ENCODE measurements at places on chromosomes 12 and 14.
A peak's percentile ranks its signal among the peaks of the same experiment; 100 is the strongest.

GRCh38 chr12:18752280-18752920 lies 14.5 kb downstream of the CAPZA3 start:
- no peak for DNase-seq

DNA sequence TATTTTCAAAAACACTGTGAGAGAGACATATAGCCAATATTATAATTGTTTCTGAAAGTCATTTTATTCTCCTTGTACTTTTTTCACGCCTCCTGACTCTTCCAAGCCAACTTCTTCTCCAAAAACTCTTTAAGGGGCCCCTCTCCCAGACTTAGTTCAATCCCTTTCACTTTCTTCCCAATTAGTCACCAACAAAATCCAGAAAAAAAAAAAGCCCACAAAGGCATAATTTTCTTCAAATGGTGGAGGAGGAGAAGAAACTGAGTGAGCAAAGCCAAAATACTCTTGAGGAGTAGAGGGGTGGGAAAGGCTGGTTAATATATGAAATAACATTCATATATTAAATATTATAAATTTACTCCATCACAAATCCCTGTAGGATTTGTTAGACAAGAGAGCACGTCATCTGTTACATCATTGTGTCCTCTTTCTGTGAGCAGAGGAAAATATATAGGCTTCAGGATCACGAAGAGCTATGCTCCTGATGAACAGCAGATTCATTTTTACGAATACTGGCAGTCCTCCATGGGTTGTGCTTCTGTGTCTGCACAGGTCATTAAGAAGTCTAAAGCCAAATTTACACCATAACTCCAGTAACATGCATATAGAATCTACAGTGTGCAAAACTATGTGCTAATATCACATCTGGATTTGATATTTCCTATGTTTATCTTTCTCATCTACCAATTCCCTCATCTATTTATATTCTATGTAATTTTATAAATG lies 25.9 kb upstream of the NID2 start:
- DNase-seq, result no peak

DNA sequence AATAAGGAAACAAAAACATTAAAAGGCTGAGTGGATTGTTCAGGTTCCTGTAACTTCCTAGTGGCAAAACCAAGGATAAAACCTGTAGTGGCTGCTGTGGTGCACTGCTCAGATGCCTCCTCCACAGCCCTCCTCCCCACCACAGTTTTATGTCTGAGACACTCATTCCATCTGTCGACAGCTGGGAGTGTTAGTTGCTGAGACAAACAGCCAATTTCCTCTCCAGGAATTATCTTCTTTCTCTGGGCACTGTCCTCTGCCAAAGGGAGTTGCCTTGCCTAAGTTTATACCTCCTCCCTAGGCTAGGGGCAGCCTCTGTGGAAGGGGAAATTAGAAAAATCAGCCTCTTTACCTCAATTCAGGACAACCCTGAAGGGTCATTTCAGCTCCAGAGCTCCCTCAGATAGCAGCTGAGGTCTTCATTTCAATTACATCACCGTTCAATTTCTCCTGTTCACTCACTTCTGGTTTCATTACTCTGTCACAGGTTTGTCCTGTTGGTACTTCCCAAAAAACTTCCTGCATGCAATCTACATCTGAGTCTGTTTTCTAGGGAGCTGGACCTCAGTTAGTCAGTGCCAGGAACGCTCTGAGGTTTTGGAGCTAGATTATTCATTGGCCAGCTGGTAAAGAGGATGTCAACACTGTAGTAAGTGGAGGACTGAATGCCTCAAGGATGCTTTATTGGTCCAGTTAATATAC lies 74.9 kb upstream of the ATP2B1 start:
- DNase-seq, result no peak

GRCh38 chr12:63410197-63410596 lies 258.1 kb downstream of the DPY19L2 start:
- DNase-seq, result peak; percentile 7

- no peak for DNase-seq
Measured at GRCh38 chr14:98513558-98513957, 758.4 kb downstream of the BCL11B start.

DNA sequence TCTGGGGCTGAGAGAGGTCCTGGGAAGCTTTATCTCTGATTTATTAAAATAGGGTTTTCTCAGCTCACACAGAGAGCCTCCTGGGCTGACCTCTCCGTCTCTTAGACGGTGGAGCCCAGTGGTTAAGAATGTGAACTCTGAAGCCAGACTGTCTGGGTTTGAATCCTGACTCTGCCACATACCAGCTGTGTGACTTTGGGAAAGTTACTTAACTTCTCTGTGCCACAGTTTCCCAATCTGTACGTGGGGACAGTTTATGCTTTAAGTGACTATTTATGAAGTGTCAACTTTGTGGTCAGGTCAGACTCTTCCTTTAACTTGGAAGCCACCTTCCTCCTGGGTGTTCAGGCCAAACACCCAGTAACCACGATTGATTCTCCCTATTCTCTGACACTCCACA lies 290.9 kb downstream of the AACS start:
- no peak for DNase-seq

- DNase-seq, result no peak
Measured at GRCh38 chr12:18400186-18400585, 138.9 kb downstream of the PIK3C2G start.

DNA sequence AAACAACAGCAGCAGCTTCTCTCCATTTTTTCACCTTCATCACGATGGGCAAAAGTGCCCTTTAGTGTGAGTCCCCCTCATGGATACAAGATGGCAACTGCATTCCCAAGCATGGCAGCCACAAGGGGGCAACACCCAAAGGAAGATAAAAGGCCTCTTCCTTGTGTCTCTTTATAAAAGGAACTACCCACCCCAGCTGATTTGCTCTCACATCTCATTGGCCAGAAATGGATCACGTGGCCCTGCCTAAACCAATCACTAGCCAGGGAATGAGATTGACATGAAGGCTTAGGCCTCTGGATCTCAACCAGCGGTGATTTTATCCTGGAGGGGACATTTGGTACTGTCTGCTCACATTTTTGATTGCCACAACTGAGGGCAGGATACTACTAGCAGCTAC lies 21.9 kb upstream of the IFT81 start:
- DNase-seq, result peak; percentile 68

DNA sequence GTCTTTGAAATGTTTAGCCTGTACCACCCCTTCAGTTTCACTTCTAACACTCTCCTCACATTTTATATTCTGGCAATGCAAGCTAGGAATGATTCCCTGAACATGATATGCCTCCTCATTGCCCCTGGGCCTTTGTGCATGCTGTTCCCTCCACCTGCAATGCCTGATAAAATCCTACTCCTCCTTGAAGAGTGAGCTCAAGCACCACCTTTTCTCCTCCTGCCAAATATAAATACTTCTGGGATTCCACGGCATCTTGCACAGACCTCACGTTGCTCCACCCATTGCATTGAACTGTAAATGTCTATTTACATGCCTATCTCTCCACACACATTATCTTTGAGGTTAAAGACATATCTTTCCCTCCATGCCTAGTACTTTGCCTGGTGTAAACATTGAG lies 21.1 kb downstream of the NKX2-1 start:
- DNase-seq, result no peak

DNA sequence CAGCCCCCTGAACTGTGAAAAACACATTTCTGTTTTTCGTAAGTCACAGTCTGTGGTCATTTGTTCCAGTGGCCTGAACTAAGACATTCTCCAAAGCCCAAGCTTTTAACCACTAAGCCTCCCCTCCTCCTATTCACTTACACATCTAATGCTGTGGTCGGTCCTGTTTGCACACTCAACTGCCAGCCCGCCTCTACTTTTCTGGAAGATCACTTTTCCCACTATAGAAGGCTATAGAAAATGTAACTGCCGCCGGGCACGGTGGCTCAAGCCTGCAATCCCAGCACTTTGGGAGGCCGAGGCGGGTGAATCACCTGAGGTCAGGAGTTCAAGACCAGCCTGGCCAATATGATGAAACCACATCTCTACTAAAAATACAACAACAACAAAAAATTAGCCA lies 524.7 kb upstream of the TMEM132C start:
- no peak for DNase-seq

DNA sequence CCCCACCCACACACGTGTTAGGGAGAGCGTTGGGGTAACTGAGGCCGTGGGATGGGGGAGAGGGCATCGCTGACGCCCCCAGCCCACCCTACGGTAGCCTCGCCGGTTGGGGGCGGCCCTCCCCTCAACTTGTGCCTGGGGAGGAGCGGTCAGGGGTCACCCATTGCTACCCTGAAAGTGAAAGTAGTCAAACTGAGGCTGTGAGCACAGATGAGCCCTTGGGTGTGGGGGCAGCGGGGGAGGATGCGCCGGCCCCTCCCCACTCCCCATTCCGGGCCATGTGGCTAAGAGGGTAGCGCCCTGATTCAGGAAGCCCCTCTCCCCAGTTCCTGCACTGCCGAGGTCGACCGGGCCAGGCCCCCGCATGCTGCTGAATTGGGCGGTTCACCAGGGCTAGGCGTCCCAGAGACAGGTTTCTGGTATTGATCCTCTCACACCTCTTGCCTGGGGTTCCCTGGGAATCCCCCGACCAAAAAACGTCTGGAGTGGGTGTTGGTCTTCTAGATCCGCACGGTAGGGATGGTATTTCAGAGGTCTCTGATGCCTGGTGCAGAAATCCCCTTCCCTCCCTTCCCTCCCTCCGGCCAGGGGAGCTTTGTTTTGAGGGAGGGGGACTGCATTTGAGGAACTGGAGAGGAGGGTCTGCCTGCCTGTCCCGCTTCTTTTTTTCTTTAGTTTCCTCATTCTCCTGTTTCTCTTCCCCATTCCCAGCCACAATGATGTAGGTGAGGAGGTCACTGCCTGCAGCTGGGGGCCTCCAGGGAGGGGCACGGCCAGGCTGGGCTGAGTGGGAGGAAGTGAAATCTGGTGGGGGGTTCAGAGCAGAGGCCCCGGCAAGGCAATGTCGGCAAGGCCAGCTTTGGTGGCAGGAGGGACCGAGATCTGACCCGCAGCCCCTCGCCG lies 1.0 kb downstream of the SH2B3 start:
- DNase-seq, result no peak

GRCh38 chr14:23895053-23895419 lies 58.5 kb upstream of the DHRS4 start:
- DNase-seq, result no peak

DNA sequence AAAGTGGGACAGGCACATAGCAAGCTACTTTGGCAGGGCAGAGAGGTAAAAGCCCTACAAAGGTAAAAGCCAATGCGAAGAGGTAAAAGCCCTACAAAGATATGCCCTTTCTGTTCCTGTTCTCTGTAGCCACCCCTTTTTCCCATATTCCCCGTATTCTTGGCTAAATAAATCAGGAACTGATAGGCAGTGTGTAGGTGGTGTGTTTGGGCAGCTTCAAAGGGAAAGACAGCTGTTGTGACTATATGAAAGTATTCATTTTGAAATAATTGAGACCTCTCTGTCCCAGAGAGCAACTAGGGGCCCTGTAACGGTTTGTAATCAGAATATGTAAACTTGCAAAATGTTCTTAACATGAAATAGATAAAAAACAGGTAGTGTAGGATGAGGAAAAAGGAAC lies 11.3 kb upstream of the SLC41A2 start:
- no peak for DNase-seq

- no peak for DNase-seq
Measured at GRCh38 chr14:84885061-84885460, 644.9 kb upstream of the FLRT2 start.

- peak; percentile 21 for DNase-seq
Measured at GRCh38 chr12:63276537-63277365, 125.8 kb upstream of the AVPR1A start.

- no peak for DNase-seq
Measured at GRCh38 chr12:77813558-77813957, 17.1 kb upstream of the NAV3 start.

- DNase-seq, result no peak
Measured at GRCh38 chr14:31047503-31047902, 21.3 kb upstream of the STRN3 start.

DNA sequence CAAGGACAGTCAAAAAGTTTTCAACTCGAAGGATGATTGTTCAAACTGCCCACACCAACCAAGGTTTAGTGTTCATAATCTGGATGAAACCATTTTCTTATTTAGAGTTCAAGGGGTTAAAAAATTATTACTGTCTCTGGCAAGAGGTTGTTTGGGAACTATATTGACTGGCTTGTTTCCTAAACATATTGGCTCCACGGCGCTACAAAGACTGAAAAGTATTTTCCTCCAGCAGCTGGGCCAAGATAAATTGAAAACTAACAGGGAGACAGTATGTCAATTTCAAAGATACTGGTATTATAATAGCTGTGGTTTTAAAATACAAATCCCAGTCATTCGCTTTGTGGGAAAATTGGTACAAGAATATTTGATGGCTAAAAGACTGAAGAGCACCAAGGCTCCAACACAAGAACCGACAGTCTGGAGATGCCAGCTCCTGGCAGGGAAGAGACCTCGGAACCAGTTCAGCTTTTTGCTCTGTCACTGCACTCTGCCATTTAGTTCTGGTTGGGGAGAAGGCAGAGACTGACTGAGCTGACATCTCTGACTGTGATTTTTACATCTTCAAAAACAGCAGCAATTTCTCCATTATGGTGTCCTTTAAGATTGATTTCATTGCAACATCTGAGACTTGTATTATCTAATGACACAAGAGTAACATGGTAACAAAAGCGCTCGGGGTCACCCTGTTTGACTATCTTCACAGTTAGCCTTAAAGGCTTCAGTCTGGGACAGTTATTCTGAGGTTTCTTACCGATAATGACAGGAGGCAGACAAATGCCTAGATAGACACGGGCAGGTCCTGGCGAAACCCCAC lies 62.0 kb downstream of the ST8SIA1 start:
- DNase-seq, result no peak

GRCh38 chr12:62562846-62563245 lies 96.2 kb downstream of the MON2 start:
- DNase-seq, result no peak

DNA sequence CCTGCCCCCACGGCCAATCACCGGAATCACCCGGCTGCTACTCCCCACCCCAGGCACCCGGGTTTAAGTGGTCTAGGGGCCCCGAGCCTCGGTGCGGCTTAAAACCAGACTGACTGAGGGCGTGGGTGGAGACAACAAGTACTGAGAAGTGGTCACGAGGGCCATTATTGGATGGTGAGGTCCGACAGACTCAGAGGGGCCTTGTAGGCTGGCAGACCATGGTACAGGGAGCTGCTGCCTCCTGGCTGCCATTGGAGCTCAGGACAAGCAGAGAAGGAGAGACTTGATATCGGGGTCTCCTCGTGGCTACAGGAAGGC lies 54.1 kb downstream of the FBRSL1 start:
- DNase-seq, result no peak

DNA sequence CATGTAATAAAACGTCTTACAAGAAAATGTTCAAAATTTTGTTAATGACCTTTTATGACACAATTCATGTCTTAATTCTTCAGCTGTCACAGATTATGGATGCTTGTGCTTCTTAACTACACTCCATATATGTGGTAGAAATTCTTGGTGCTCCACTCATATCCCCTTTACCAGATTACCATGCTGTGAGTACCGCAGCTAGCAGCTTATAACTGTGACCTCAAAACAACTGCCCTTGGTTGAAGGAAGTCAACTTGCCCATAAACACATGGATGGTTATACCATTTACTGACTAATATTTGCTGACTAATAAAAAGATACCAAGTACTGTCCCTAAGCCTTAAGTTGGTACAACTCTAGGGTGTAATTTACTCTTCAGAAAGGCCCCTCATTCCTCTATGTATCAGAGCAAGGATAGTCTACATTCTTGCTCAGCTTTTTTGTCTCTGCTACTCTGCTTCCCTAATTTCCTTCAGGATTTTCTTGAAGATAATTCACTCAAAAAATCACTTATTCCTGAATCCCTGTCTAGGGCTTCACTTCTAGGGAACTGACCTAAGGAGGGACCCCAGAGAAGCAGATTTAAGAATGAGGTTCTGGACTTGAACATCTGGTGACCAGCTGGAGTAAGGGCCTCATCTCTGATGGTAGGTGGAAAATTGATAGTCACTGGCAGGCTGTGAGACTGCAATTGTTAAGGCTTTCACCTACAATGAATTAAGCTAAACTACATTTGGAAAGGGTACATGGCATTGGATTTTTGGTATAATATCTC lies 152.3 kb downstream of the SLC6A15 start:
- DNase-seq, result no peak

Measured in kidney capillary endothelial cell (primary cell).